Amygdala (tissue), 56 donors: ENCODE measurements at places on chromosomes 16 and 17.
A peak's percentile ranks its signal among the peaks of the same experiment; 100 is the strongest.

DNA sequence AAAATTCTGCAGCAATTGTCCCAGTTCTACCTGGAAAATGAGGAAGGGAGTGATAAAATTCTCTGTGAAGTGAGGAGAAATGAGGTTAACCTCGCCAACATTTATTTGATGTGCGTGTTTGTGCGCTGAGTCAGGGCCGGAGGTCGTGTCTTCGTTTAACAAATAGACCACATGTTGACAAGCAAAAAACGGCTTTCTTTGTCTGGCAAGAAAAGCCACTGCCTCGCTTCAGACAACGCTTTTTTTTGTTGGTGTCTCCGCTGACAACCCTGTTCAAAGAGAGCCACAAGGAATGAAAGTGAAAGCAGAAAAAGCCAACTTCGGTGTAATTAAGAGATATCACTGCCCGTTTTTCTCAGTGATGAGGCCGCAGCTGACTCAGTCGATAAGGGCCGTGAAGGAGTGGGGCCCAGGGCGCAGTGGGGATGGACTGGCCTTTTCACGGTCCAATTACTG is 510.6 kb downstream of the CDH13 start:
- DNase-seq, result peak; percentile 4

DNA sequence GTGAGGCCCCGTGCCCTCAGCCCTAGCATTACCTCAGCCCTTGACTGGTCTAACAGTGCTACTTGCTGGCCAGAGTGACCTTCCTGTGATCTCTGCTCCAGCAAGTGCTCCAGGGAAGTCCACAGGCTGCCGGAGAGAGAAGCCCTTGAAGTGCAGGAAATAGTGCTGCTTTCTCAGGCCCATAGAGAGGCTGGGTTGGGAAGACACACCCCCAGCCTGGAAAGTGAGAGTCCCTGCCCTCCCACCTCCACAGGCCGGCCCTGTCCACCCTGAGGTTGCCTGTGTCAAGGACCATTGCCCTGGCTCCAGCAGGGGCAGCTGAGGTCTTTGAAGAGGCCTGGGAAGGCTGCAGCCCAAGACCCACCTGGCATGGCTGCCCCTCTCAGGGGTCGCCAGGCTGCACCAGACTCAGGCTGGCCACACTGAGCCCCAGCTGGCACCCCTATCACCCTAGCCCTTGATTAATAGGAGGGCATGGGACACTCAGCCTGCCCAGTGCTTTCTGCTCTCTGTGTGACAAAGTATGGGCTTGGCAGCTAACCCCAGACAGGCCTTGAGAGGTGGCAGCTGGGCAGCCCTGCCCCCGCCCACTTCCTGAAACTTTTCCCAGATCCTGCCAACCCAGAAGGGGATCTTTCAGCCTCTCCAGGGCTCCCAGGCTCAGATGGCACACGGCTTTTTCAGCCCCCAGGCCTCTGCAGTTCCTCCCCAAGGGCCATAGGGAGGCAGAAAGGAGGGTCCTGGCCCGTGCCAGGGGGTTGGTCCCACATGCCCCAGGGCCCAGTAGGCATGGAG is 21.7 kb downstream of the ATP6V0D1 start:
- DNase-seq, result no peak

GRCh38 chr16:68487669-68488068 is 39.4 kb upstream of the SMPD3 start:
- DNase-seq, result no peak

DNA sequence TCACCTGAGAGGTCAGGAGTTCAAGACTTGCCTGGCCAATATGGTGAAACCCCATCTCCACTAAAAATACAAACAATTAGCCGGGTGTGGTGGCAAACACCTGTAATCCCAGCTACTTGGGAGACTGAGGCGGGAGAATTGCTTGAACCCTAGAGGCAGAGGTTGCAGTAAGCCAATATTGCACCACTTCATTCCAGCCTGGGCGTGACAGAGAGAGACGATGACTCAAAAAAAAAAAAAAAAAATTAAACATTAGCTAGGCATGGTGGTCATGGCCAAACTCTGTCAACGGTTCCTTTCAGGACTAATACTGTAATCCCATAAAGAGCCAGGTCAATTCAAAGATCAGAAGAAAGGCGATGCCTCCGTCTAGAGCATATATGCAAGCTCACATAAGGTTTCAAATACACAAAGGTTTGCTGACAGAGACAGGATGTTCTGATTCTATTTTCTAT is 2.4 kb downstream of the RNF157 start:
- DNase-seq, result no peak

GRCh38 chr17:45234641-45235415 is 13.1 kb downstream of the FMNL1 start:
- no peak for DNase-seq

DNA sequence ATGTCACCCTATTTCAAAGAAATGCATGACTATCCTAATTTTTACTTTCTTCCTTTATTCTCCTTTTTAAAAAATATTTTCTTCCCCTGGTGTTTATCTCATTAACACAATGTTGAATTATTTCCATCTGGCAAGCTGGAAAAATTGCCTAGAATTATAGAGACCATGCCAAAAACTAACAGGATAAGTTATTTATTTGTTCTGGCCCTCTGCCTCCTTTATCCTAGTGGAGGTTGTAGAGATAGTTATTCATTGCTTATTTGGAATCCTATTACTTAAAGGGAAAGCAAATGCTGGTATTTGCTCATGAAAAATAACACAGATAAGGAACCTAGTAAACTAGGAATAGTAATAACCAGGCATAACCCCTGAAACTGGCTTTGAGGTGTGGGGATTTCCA is 684.9 kb upstream of the KIF2B start:
- DNase-seq, result no peak

- DNase-seq, result no peak
Measured at GRCh38 chr16:57147381-57148221, 38.2 kb downstream of the PSME3IP1 start.

GRCh38 chr16:56848029-56848936 is 16.7 kb upstream of the SLC12A3 start:
- DNase-seq, result no peak

DNA sequence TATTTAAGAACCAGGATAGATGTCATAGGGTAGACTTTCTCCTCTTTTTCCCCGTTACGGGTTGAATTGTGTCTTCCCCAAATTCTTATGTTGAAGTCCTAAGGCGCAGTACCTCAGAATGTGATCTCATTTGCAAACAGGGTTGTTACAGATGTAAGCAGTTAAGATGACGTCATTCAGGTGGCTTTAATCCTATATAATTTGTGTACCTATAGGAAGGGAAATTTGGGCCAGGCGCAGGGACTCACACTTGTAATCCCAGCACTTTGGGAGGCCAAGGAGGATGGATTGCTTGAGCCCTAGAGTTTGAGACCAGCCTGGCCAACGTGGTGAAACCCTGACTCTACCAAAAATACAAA is 99.5 kb upstream of the DHX40 start:
- no peak for DNase-seq

DNA sequence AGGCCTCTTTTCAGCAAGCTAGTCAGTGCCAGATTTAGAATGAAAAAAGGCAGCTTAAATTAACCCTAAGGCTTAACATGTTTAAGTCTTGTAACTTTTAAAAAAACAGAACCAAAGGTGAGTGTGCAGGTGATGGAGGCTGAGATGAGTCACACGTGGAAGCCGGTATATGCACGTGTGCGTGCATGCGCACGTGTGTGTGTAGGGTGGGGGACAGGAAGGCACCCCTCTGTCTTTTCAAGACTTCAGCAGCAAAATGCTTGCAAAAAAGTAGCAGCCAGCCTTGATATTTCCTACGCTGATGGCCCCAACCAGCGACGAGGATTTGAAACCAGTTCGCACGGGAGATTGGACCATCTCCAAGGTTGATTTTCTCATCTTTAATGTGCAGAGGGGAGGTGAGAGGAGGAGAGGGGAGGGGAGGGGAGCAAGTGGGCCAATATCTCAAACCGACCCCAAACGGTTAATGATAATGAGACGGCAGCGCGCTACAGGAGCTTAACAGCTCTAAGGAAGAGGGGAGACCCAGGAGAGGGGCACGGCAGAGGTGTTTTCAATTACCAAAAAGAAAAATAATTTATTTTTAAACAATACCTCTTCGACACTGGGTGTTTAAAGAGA is 154.7 kb downstream of the ZNF423 start:
- no peak for DNase-seq

- no peak for DNase-seq
Measured at GRCh38 chr16:48132696-48133095, 23.1 kb downstream of the ABCC12 start.

GRCh38 chr17:61700252-61700651 is 109.2 kb upstream of the NACA2 start:
- DNase-seq, result no peak

- DNase-seq, result no peak
Measured at GRCh38 chr17:31512796-31513195, 121.3 kb downstream of the RAB11FIP4 start.

DNA sequence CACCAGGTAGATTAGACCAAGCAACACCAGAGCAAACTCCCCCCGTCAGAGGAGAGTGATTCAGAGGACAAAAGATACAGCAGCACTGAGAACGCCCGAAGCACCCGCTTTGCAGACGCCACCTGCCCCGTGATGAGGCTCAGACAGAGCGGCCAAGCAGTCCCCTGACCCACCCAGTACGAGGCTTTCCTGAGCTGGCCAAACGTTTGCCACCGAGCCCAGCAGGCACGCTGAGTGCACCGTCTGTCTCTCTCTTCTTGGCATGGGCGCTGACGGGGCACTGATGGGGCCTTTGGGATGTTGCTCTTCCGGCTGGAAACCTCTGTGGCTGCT is 19.4 kb upstream of the WDR45B start:
- DNase-seq, result no peak

- DNase-seq, result no peak
Measured at GRCh38 chr17:5203178-5203907, 11.7 kb upstream of the ZNF594 start.

GRCh38 chr17:48637323-48638260 is 11.4 kb upstream of the HOXB9 start:
- no peak for DNase-seq
